LHCN-M2 (cell line): ENCODE measurements at places on chromosomes 5 and 9. TPM values are rescaled to one million over a fixed set of nuclear protein-coding genes. Genes with fewer than 3 reads are reported as not detected.

GRCh38 chr5:133469846-133470245 lies 142.5 kb downstream of the FSTL4 start:
- no peak for DNase-seq

GRCh38 chr5:143619040-143619439 lies 192.9 kb upstream of the HMHB1 start:
- no peak for DNase-seq

KCNT1 gene
- not detected in 2 replicates for total RNA-seq

- peak; percentile 61 for DNase-seq
Measured at GRCh38 chr5:131634666-131634995, 398 bp downstream of the RAPGEF6 start.

DNA sequence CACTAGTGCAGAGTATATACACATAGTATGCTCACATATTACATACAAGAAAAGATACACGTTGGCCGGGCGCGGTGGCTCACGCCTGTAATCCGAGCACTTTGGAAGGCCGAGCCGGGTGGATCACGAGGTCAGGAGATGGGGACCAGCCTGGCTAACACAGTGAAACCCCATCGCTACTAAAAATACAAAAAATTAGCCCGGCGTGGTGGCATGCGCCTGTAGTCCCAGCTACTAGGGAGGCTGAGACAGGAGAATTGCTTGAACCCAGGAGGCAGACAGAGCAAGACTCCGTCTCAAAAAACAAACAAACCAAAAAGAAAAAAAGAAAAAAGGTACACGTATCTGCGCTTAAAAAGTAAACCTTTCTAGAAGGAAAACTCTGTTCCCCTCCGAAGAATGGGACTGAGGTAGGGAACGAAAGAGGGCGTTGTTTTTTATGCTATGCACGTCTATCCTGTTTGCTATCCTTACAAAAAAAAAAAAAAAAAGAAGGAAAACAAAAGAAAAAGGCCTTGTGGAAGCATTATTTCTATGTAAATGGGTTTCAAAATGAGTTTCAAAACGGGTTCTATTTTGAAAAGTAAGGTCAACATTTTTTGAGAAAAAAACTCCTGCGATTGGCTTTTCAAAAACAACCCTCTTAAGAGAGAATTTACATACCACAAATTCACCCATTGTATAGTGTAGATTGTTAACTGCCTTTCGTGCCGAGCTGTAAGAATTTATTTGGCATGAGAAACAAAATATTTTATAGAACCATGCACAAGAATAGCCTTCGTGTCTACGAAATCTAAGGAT lies 1.2 kb downstream of the AK3 start:
- DNase-seq, result no peak

GRCh38 chr9:90515510-90515909 lies 127.1 kb downstream of the DIRAS2 start:
- no peak for DNase-seq

CARTPT gene
- total RNA-seq, result not detected in 2 replicates

DNA sequence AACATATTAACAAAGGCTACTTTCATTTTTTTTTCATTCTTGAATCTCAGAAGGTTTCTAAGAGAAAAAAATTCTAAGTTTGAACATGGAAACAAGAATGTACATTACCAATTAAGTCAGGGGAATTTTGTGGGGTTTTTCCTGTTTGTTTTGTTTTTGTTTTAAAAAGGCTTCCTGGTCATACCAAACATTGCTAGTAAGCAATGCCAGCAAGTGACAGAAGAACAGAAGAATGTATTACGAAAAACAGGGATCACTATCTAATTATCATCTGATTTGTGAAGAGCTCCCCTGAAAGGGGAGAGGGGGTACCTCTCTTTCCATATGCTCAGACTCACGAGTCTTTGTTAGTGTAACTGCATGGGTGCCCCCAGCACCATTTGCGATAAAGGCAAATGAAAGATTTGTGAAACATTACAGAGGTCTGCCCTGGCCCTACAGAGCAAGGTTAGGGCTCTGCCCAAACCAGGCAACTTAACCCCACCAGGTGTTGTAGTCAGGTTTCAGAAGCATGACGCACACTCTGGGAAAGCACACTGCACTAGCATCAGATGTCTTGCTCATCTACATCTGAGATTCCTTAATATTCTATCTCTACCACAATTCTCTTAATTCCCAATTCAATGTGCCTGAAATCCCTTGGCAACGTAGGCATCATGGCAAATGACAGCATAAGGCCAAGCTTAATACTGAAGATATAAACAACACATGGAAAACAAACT lies 268.2 kb downstream of the MLLT3 start:
- peak; percentile 75 for DNase-seq

WDR38 gene
- not detected in 2 replicates for total RNA-seq

DNA sequence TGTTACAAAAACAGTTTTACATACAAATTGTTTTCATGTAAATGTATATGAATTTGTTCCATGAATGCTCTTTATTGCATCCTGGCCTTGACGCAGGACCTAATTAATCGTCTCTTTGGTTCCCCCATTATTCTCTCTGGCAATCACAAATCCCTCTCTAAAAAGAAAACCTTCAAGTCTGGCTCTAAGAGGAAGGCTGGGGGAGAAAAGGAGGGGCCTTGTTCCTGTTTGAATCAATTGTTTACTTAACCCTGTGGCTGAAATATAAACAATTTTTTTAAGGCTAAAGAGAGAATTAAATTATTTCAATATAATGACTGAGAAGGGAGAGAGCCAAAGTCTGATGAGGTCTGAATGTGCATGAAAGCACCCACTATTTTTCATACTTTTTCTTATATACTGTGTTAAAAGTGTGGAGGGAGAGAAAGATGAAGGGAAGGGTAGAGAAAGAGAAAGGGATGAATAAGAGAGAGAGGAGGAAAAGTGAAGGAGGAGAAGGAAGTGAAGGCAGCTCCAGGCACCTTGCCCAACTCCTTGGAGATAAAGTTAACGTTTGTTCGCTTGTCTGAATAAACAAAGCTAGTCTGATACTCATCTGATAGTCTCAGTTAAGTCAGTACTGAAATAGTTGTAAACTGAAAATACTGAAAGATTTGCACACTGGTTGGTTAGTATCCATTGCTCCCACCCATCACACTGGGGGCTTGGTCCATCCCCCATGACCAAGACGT lies 116.4 kb upstream of the SPDL1 start:
- DNase-seq, result no peak

- DNase-seq, result no peak
Measured at GRCh38 chr9:80836013-80836412, 853.3 kb downstream of the TLE1 start.

DNA sequence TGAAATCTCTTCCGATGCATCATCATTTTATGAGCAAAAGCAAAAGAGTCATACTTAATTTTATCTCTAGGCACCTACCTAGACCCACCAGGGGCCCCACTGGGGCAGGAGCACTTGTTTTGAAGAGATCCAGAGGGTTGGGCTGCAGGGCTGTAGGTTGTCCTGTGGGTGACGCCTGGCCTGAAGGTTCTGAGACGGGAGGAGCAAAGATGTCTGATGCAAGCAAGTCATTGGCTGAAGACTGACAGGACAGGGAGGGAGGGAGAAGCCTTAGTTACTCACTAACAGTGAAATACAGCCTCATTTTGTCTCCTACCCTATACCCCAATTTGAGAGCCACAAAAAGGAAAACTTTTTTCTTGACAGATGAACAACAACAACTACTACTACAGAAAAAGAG lies 17.1 kb upstream of the C9 start:
- DNase-seq, result no peak

DELE1 gene
- total RNA-seq, result 53.9 and 61.4 TPM in 2 replicates

GRCh38 chr9:7104625-7105024 lies 346.9 kb downstream of the KDM4C start:
- no peak for DNase-seq

DNA sequence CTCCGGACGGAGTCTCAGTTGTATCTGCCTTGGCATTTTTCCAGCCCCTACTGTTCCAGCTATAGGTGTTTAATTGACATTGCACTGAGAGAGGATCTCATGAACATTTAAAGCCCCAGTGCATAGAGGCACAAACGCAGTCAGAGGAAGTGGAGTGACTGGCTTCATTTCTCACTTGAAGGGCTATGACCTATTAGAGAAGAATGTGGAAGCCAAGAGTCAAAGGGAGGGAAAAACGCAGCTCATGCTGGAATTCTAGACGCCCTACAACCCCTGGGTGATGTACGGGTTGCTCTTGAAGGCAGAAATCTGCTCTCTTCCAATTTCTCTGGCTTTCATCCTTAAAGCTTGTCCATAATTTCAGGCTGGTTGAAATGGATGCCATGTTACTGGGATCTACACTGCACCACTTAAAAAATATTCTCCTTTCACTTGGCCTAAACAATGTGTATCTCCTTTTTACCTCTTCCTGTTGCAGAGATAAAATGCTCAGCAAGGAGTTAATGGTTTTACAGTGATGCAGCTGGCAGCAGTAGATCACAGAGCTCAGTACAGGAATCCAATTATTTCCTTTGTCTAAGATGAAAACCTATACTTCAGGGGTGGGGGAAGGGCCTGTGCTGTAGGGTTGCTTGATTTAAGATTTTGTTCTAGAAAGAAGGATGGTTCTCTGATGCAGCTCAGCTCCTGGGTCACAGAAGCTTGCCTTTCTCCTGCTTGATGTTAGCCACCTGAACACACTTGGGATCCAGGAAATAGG lies 61.8 kb upstream of the MAMDC2 start:
- DNase-seq, result peak; percentile 88

DNA sequence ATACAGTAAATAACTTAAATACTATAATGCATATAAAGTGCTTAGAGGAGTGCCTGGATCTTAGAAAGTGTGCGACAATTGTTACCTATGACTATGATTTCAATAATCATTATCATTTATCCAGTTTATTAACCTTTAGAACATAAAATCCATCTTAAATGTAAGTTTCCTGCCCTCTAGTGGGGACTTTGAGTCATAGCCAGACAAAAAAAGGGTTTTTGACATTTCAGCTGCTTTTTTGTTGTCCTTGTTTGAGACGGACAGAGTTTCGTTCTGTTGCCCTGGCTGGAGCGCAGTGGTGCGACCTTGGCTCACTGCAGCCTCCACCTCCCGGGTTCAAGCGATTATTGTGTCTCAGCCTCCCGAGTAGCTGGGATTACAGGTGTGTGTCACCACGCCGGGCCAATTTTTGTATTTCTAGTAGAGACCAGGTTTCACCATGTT lies 9.7 kb upstream of the C9orf152 start:
- peak; percentile 44 for DNase-seq

- no peak for DNase-seq
Measured at GRCh38 chr9:137107982-137108381, 6.6 kb downstream of the DPP7 start.
